ENCODE measurements at places on chromosomes 12 and 14.

GRCh38 chr12:27359578-27360340, 27.1 kb downstream of the BMAL2 start:
- no peak for DNase-seq

DNA sequence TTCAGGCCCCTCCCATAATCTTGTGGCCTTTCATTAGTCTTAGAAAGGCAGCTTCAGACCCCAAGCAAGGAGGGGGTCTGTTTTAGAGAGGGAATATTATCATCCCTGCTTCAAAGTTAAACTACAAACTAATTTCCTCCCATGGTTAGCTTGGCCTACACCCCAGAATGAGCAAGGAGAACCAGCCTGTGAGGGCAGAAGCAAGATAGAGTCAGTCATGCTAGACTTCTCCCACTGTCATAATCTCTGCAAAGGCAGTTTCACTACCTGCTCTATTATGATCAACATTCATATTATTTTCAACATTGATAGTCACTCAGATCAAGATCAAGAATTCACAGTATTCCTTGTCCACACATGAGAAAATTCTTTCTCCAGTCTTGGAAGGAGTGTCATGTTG, 105.1 kb downstream of the GXYLT1 start:
- DNase-seq: no peak

GRCh38 chr12:33586576-33586975, 147.0 kb upstream of the SYT10 start:
- DNase-seq: no peak

- DNase-seq: no peak
Measured at GRCh38 chr14:80784820-80785219, 156.7 kb downstream of the CEP128 start.

DNA sequence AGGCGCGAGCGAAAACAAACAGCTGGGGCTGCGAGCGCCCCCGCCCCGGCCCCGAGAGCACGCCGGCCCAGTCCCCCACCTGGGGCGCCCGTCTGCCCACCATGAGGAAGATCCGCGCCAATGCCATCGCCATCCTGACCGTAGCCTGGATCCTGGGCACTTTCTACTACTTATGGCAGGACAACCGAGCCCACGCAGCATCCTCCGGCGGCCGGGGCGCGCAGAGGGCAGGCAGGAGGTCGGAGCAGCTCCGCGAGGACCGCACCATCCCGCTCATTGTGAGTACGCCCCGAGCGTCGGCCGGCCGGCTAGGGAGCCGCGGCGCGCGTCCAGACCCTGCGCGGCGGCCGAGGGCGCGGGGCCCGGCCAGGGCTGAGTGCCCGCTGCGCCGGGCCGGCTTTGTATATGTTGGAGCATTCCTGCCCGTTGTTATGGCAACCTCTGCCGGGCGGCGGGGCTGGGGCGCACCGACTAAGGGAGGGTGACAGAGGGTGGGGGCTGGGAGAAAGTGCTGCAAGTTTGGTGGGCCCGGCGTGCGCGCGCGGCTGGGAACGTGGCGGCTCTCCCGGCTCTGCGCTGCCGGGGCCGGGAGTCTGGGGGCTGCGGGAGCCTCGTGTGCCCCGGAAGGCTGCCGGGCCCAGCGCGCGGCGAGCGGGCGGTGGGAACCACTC, 367 bp downstream of the GALNT16 start:
- no peak for DNase-seq

DNA sequence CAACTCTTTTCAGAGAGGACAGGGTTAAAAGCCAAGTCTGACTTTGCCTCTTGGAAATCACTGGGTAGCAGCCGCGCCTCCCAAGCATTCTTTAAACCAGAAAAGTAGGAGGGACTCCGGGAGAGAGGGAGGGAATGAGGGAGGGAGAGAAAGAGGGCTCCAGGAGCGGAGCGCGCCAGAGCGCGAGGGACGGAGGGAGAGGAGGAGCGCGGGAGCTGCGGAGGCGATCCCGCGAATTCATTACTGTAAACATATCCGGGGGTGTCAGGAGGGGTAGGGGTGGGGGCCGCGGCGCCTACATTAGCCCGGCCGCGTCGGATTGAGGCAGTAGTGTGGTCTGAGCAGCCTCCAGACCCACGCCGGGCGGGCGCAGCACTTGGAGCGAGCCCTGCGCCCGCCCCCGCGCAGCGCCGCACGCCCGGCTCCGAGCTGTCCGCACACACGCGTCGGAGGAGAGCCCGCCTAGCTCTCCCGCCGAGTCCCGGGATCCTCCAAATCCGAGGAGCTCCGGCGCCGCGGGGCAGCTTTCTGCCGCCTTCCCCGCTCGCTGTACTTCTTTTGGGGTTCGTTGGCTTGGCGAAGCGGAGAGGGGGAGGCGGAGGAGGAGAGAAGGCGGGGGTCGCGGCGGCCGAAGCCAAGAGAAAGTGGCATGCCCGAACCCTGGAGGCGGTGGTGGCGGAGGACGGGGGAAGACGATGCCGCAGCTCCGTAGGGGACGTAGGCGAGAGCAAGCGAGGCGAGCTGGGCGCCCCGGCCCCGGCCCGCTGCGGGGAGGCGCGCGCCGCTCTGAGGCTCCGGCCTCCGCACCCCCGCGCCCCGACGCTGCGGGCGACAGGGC, 3.3 kb downstream of the FLRT2 start:
- DNase-seq: peak; percentile 50

- no peak for DNase-seq
Measured at GRCh38 chr14:101596742-101597141, 35.4 kb downstream of the DIO3 start.

DNA sequence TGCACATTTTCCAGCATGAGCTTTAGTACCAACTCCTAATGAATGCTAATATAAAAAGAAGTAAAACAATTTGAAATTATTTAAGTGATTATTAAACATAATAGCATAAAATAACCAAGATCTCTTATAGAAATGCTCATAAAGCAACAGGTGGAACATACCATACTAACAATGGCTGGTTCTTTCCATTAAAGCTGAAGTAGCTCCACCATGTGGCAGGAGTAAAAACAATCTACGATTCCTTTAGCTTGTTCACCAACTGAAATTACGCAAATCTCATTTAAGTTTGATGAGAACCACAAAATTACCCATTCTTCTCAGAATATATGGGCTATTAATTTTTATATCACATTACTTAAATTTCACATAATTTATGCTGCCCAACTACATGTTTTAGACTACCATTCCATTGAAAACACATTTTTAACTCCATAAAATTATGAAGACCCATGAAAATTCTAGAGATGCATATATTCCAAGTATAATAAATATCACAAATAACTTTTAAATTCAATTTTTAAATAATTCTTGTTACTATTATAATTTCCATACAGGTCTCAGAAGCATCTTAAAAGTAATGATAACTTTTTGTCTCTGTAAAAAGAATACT, 213.6 kb downstream of the DAD1 start:
- no peak for DNase-seq

DNA sequence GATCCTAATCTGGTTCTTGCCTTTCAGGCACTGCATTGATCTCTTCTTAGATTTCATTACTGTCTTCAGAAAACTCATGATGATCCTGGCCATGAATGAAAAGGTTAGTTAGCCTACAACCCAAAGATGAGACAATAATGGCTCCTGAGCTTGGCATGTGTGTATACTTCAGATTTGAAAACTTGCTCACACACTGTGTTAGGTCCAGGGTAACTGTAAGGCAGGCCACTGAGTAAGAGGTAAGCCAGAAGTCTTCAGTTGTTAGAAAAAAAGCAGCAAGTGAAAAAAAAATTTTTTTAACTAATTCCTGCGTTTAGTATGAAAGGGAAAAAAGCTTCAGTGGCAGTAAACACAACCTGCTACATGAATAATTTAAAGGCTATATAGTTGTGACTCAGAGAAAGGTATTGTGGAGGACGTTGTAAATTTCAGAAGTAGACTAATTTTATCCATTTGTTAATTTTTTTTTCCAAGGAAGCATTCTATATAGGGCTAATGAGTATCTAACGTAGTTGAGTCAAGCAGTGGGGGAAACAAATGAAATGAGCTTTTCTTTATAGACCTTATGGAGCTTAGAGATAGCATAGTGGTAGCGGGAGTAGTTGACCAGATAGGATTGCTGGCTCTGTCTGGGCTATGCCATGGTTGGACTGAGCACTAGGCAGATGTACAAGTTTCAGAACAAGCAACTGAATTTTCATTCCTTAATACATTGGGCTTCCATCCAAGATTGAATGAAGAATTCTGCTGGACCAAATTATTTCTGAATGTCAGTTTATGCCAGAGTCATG, 20.5 kb downstream of the TMBIM6 start:
- DNase-seq: no peak

GRCh38 chr12:101087920-101088319, 122.1 kb downstream of the SLC5A8 start:
- DNase-seq: no peak

GRCh38 chr12:56103066-56103711, 1.2 kb upstream of the PA2G4 start:
- DNase-seq: no peak

DNA sequence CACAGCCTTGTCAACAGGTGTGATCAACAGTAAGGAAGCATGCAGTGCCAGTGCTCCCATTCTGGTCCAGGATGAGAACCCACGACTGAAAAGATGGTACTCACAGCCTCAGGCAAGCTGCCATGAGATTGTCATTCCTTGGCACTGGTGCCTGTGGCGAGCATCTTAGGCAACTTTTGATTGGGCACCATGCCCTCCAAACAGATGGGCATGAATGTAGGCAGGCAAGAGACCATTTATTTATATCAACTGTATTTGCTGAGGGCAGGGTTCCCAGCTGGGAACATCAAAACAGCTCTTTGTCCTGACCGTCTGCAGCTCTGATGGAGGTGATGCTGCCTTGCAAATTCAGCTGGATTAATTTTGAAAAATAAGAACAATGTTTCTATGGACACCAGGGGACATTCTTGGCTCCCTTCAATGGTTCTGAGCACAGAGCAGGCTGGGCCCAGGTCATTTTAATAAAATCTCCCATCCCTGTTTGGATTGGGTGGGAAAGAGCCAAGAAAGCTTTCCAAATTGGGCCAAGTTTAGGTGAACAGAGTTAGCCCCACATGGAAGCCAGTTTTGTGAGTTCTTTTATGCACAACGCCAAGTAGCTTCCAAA, 522.5 kb downstream of the RMST start:
- no peak for DNase-seq

- DNase-seq: no peak
Measured at GRCh38 chr12:10179776-10180181, 947 bp downstream of the TMEM52B start.

DNA sequence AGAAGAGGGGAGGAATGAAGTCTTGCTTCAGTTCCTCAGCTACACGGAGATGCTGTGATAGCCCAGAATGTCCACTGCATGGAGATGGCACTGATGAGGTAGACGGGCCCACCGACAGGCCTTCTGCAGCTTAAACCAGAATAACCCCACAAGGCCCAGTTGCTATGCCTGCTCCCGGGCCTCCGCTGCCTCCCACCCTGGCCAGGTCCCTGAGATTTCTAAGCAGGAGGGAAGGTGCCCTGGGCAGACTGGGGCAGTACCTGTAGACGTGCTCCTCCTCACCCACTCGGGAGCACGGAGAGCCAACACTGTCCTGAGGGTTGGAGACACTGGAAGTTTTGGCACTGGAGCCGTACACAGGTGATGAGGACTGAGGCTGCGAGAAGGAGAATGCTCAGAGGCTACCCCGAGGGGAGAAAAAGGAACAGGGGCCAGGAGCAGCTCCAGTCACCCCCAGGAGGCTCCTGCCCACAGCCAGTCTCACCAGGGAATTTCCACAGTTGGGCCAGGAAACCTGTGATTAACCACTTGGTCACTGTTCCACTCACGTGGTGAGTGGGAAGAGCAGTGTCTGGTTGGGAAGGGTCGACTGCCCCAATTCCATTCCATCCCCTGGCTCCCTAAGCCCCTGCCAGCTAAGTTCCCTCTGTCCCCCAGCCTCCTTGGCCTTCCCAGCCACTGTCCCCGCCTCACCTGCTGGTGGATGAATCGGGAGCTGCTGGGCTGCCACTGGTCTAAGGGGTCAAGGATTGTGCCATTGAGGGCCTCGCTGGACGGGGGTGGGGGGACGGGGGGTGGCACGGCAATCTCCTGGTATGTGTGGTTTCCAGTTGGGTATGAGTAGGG, 22.8 kb upstream of the RPLP0 start:
- no peak for DNase-seq

GRCh38 chr12:119375883-119376190, 41.3 kb downstream of the CCDC60 start:
- DNase-seq: no peak

- no peak for DNase-seq
Measured at GRCh38 chr14:48247977-48248376, 572.6 kb upstream of the MDGA2 start.

DNA sequence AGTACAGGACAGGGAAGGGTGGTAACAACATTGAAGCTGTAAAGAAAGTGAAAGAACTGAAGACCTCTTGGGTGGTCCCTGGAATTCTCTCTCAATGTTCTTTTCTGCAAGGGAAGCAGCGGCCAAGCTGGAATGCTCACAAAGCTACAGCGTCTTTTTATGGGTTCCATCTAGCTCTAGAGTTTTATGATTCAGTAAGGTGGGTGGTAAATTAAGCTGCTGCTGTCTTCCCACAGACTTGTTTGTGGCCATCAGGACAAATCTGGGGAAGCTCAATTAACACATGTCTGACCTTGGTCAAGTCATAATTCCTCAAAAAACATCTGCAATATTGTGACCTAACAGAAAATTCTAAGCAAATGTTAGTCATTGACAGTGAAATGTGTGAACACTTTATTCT, 139.1 kb downstream of the MED13L start:
- DNase-seq: no peak

DNA sequence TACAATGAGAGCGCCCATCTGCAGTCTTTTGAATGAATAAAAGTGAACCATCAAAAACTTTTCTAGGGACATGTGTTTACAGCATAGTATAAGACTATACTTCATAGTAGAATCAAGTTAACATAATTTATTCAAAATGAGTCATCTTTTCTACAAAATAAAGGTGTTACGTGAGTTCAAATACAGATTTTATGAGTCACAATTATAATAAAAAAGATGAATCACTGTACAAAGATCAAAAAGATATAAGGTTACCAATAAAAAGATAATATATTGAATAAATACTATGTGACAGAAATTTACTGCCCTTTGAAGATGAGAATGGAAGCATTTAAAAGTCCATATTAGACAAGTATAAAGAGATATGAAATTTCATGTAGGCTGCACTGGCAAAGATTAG, 2.8 kb downstream of the MBIP start:
- DNase-seq: peak; percentile 41
